Motor neuron (in vitro differentiated cells): ENCODE measurements at places on chromosomes 6 and 20. TPM values are rescaled to one million over a fixed set of nuclear protein-coding genes. Genes with fewer than 3 reads are reported as not detected.

Gene POU5F1
- 296 and 303 TPM in 2 replicates for total RNA-seq

Gene TGM3
- 0.09 and 0.17 TPM in 2 replicates for total RNA-seq

Gene LY86
- total RNA-seq, result not detected in 2 replicates

Gene DLK2
- 3.5 and 3.9 TPM in 2 replicates for total RNA-seq

Gene TMEM217
- 1.2 and 1.6 TPM in 2 replicates for total RNA-seq

Gene TBXT
- 0.59 TPM in 1 of 2 replicates, not detected in the other for total RNA-seq

Gene MYBL2
- 1.1 and 1.5 TPM in 2 replicates for total RNA-seq

Gene PPP1R14C
- 15.3 and 15.9 TPM in 2 replicates for total RNA-seq

Gene RBCK1
- 88.0 and 101 TPM in 2 replicates for total RNA-seq

Gene TCP11
- total RNA-seq, result 0.64 TPM in 1 of 2 replicates, not detected in the other

Gene SYNJ2
- 0.60 and 1.3 TPM in 2 replicates for total RNA-seq

Gene MYT1
- 41.2 and 42.7 TPM in 2 replicates for total RNA-seq

Gene CRISP3
- not detected in 2 replicates for total RNA-seq

Gene SPATA25
- total RNA-seq, result 2.2 and 4.4 TPM in 2 replicates

Gene CCN6
- 0.27 and 0.42 TPM in 2 replicates for total RNA-seq

Gene SASH1
- total RNA-seq, result 125 and 139 TPM in 2 replicates

Gene SLC52A3
- total RNA-seq, result 0.58 and 0.85 TPM in 2 replicates
